ENCODE measurements at places on chromosomes 16 and 17.

DNA sequence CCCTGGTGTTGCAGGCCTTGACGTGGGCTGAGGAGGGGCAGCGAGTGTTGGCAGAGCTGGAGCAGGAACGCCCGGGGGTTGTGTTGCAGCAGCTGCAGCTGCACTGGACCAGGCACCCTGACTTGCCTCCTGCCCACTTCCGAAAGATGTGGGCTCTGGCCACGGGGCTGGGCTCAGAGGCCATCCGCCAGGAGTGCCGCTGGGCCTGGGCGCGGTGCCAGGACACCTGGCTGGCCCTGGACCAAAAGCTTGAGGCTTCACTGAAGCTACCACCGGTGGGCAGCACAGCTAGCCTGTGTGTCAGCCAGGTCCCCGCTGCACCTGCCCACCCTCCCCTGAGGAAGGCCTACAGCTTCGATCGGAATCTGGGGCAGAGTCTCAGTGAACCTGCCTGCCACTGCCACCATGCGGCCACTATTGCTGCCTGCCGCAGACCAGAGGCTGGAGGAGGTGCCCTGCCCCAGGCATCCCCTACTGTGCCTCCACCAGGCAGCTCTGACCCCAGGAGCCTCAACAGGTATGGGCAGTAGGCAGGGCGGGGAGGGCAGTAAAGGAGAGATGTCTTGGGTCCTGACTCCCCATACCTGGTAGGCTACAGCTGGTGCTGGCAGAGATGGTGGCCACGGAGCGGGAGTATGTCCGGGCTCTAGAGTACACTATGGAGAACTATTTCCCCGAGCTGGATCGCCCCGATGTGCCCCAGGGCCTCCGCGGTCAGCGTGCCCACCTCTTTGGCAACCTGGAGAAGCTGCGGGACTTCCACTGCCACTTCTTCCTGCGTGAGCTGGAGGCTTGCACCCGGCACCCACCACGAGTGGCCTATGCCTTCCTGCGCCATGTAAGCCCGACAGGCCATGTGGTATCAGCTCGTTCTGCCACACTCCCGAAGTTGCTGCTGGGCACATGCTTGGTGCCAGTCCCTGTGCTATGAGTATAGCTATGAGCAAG, 5.6 kb downstream of the PLEKHG4 start:
- DNase-seq: peak; percentile 32

DNA sequence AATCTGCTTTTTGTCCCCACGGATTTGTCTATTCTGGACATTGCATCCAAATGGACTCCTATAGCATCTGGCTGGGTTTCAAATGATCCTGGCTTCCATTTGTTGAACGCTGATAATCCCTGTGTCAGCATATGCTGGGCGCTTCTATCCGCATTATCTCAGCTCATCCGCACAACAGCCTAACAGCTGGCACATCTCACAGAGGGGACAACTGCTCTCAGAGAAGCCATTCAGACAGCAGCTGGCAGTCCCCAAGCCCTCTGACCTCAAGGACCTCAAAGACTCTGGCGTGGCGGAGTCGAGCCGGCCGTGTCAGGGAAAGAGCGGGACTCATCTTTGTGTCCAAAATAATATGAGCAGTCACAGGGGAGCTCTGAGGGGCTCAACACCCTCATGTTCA, 82.3 kb downstream of the NT5M start:
- DNase-seq: no peak

GRCh38 chr16:85359147-85359822, 247.0 kb upstream of the CIBAR2 start:
- DNase-seq: peak; percentile 37

DNA sequence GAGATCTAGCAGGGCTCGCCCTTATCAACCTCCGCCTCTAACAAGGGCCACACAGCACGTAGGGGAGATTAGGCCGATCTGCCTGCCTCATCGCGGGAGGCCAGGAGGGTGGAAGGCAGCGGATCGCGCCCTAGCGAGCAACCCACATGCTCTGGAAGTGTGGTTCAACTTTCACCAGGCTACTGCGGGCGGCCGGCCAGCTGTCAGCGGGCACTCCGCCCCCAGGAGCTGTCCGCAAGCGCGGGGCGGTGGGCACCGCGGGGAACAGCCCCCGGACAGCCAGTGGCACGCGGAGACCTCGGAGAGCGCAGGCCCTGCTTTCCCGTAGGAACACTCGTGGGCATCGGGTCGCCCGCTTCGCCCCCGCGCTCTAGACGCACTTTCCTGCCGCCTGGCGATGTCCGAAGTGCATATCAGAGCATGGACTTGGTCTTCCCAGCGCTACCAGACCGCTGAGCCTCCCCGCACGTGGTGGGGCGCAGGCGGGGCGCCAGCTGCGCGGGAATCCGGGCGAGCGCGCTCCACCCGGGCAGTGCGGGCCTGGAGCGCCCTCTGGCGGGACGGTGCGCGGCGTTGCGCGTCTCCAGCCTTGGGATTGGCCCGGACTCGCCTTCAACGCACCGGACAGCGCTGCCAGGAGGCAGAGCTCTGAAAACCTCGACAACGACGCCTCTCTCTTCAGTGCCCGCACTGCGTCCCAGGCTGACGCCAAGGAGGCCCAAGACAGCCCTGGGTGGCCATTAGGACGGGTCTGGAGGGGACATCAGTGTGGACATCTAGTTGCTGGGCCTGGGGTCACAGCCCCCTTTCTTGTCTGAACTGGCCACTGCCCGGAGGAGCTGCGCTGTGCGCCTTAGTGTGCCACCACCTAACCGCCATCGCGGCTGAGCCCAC, 3.6 kb upstream of the ZNHIT3 start:
- peak; percentile 88 for DNase-seq

Data from GM23248 (cell line).